ENCODE measurements at places on chromosomes 12 and 14.

- DNase-seq, result no peak
These were observed 472.1 kb upstream of the RGS6 start for GRCh38 chr14:71460091-71460490.

DNA sequence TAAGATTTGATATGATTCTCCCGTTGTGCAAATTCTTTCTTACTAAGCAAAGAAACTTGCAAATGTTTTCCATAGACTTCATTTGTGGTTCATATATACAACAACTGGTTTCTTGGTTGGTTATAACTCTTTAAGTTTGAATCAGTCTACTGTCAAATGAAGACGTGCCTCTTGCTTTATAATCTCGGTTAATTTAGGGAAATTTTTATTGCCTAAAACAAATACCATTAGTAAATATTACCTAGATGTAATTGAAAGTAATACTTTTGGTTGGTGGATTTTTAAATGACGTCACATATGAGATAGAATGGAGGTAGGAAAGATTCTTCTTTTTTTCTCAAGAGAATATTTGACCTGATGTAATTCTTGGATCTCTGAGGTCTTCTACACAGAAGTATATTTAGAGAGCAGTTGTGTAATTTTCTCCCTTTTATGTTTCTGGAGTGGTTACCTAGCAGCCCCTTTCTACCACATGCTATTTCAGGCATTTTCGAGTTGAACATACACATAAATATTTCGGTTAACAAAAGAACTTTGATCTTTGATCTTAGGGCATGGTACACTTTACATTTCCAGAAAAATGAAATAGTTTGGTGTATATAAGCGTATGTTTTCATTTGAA lies 1.7 kb downstream of the ATF7IP start:
- no peak for DNase-seq

DNA sequence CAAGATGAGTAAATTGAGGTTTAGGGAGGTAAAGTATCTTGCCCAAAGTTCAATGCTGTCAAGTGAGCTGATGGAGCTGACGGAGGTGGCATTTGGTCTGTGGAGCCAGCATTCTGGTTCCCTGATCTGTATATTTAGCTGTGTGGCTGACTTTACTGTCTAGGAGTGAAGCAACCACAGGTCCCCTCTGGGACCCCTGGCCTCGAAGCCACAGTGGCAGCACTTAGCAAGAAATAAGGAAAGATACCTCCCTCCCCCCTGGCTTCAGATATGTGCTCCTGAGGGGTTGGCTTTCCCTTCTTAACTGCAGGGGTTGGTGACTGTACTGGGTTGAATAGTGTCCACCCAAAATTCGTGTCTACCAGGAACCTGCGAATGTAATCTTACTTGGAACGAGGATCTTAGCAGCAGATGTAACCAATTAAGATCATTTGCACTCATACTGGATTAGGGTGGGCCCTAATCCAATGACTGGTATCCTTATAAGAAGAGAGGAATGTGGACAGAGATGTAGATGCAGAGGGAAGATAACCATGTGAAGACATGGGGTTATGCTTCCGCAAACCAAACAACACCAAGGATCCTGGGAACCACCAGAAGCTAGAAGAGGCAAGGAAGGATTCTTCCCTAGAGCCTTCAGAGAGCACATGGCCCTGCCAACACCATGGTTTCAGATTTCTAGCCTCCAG lies 2.0 kb upstream of the ACVR1B start:
- DNase-seq, result no peak

- DNase-seq, result no peak
These were observed 856.6 kb upstream of the MGAT4C start for GRCh38 chr12:87112571-87113345.

GRCh38 chr12:75994069-75994740 lies 37.4 kb downstream of the PHLDA1 start:
- DNase-seq, result no peak

DNA sequence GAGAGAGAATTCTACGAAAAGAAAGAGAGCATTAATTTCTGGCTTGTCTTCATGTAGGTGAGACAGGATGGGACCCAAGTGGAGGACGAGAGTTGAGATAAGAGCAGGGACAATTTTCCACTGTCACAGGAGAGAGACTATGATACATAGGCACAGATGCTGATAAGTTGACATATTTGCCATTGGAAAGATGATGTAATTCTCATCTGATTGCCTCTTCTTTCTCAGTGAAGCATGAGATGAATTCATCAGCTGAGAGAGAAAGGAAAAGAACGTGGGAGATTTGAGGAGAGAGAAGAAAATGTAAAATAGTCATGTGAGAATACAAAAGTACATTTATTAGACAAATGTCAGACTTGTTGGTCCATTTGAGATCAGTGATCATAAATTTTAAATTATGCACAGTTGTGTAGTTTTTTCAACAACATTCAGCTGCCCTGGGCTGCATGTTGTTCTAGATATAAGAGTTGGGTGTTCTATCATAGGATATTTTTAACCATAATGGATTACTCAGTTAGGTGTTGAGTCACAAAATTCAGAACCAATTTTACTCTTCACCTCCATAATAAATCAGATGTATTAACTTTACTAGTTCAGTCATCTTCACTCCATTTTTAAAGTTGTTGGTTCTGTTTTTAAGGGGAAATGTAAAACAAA lies 222.9 kb downstream of the DPY19L2 start:
- no peak for DNase-seq

DNA sequence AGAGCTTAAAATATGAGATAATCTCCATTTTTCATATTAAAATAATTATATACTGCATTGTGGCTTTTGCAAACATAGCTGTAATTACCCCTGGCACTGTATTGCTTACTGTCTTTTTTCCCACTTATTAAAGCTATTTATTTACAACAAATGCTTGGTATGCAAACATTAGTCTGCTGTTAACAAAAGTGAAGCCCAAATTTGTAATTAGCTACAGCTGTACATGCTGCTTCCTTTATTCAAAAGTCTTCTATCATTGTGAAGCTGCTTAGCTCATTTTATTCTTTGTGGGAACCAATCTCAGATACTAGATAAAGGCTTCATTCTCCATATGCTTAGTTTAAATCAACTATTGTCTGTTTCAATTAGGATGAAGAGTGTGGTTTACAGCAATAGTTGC lies 425.8 kb upstream of the FOXG1 start:
- DNase-seq, result no peak

GRCh38 chr12:128803788-128804187 lies 20.0 kb downstream of the SLC15A4 start:
- no peak for DNase-seq

GRCh38 chr12:10196210-10196609 lies 16.5 kb upstream of the GABARAPL1 start:
- DNase-seq, result no peak

GRCh38 chr12:127038761-127039160 lies 1228.2 kb upstream of the TMEM132C start:
- DNase-seq, result no peak

DNA sequence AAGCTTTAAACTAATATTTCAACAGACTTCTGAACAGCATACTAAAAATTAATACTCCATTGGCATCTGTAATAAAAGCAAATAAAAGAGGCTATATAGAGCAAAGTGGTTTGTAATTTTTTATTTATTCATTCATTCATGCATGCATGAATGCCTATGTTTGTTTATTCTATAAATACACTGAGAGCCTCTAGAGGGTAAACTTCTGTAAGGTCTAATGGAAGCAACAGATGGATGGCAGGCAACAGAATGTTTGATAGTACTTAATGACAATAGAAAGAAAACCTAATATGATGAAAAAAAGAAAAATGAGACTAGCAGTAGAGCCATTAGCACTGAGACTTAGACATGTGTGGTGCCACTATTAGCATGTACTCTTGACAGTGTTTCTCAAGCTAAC lies 253.1 kb downstream of the CCDC91 start:
- DNase-seq, result no peak

- no peak for DNase-seq
These were observed 51.4 kb downstream of the CYP46A1 start for GRCh38 chr14:99735189-99736135.

- no peak for DNase-seq
These were observed 120.3 kb downstream of the SLC38A1 start for GRCh38 chr12:46148327-46149078.

GRCh38 chr14:102140750-102141145 lies 1.1 kb downstream of the WDR20 start:
- no peak for DNase-seq

DNA sequence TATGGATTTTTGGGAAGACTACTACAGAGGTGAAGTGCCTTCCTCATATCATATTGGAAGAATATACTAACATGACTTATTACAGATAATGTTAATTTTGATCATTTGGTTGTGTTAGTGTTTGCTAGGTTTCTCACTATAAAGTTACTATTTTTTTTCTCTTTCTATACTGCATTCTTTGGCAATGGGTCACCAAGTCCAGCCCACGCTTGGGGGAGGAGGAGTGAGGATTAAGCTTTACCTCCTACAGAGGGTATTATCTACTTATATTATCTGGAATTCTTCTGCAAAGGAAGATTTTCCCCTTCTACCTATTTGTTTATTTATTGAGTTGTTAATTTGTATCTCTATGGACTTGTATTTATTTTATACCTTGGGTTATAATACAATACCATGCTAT lies 31.5 kb downstream of the SCN8A start:
- no peak for DNase-seq

DNA sequence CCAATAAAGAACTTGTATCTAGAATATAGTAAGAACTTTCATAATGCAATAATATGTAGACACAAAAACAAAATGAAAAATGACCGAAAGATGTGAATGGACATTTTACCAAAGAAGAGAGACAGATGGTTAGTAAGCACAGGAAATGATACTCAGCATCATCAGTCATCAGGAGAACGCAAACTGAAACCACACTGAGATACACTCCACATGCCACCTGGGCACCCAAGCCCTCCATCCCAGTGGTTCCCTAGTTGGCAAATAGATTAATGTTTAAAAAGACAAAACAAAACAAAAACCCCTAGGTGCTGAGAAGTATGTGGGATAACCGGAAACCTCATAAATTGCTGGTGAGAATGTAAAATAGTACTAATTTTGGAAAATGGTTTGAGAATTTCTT lies 26.8 kb upstream of the VPS33A start:
- DNase-seq, result no peak

DNA sequence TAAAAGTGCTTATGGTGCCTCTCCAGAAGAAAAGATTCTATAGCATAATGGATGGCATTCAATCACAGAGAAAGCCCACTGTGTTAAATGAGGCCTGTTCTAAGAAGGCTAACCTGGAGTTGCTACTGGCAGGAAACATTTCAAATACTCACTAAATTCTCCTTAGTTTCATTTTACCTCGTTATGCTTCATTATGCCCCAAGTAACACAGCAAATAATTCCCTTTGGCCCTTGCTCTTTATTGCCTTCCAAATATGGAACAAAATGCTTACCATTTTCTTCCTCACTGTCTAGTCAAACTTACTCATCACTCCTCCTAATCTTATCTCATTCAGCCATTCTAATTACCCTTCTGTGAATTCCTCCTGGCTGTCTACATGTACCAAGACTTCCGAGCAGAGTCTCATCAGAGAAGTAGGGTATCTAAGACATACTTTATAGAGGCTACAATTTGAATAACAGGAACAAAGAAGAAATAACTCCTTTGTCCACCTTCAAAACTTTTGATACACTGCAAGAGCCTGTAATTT lies 292.1 kb upstream of the CLEC14A start:
- no peak for DNase-seq

DNA sequence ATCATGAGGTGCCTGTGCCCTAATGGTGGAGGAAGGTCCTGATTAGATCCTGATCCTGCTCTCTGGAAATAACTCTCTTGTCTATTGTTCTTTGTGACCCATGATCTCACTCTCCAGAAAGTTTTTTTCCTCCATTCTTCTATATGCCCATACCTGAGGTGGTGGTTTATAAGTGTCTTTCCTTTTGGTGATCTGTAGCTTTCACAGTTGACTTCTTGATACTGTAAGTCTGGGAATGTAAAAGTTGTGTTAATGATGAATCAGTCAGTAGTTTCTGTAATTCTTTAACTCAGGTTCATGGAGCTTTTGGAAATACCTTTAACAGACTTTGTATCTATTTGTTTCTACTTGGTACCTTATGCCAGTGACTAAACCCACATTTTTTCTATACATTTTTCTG lies 444.0 kb upstream of the FLRT2 start:
- no peak for DNase-seq

DNA sequence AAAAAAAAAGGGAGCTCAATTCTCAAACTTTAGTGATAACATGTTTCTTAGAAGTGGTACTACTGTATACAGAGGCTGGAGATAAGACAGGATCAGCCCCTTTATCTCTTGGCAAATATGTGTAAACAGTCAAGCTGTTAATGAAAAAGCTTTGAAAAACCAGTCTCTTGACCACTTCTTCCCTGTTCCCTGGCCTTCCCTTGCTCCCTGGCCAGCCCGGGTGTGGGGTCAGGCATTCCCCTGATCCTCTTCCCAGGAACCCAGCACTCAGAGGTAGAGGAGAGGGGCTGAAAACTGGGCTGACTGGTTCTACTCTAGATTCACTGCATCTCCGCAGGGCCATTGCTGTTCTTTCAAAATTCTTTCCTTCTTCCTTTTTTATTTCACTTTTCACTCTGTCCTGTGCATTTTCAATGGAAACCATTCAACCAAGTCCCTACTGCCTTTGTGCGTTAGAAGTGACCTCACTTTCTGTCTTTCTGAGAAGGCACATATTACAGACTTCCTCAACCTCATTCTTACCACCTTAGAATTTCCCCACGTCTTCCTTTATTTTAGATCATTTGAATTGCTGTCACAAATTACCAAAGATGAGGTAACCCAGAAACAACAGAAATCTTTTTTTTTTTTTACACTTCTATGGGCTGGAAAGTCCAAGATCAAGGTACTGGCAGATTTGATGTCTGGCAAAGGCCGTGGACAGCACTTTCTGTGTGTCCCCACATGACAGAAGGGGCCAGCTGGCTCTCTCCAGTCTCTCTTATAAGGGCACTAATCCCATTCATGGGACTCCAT lies 5.7 kb downstream of the GNG2 start:
- no peak for DNase-seq

DNA sequence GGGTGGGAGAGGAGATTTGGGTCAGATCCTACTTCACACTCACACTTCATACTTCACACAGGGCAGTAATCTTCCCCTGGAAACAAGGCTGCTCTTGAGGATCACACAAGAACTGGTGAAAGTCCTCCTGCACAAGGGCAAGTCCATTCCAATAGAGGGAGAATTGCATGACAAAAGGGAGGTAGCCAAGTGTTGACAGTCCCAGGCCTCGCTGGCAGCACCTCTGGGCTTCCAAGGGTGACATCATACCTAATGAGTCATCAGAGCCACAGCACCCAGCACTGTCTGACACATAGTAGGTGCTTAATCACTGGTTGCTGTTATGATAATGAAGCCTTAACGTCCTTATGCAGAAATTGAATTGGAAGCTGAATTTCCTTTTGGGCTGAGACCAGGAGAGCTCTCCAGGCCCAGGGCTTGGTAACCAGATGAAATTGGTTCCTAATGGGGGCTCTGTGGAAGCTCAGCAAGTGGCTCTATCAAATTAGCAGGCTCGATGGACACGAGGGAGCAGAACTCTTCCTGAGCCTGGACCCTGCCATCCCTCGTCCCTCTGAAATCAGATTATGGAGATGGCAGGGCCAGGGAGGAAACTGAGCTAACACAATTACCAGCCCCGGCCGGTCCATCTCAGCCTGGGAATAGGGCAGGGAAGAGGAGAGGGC lies 58.8 kb upstream of the ACTN1 start:
- no peak for DNase-seq

- no peak for DNase-seq
These were observed 41.3 kb downstream of the TDG start for GRCh38 chr12:104006929-104007328.

GRCh38 chr12:90940872-90941499 lies 14.0 kb downstream of the CCER1 start:
- DNase-seq, result no peak

Data from stimulated activated CD8-positive, alpha-beta memory T cell treated with anti-CD3 and anti-CD28 coated beads, Interleukin-15, amount 100 ng/mL, for 24 hours (primary cell).